ENCODE measurements at places on chromosomes 6 and 20.

DNA sequence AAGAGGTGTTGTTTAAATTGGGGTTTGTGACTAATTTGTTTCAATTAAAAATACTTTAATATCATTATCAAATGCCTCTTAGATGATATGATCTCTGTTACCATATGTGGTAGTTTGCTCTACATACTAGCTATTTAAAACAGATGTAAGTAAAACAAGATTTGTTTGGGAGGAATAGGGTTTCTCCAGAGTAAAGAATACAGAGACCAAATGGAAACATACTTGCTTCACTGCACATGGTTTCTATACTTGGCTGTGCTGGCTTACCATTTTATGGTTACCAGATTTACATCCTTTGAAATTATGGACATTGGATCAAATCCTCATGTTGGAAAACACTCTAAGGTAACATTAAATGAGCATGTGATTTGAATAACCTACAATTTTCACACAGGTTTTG lies 588.3 kb downstream of the CD109 start:
- DNase-seq, result no peak

DNA sequence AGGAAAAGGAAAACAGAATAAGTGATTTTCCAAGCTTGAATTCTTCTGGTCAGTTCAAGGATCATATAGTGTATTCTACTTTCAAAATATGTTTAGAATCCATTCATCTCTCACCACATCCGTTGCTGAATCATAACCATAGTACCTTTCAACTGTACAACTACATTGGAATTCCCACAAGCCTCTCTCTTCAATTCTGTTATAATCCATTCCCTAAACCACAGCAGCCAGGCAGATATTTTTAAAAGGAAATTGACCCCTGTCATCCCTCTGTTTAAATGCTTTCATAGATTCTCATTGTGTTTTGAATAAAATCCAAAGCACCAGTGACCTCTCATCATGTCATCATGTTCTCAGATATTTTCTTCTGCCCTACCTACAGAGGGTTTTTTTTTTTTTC lies 412.7 kb downstream of the GRIK2 start:
- peak; percentile 20 for DNase-seq

- no peak for DNase-seq
Observed at GRCh38 chr6:83371423-83371822, 59.4 kb downstream of the ME1 start.

- no peak for DNase-seq
Observed at GRCh38 chr6:51429017-51429712, 610.5 kb downstream of the TFAP2B start.

DNA sequence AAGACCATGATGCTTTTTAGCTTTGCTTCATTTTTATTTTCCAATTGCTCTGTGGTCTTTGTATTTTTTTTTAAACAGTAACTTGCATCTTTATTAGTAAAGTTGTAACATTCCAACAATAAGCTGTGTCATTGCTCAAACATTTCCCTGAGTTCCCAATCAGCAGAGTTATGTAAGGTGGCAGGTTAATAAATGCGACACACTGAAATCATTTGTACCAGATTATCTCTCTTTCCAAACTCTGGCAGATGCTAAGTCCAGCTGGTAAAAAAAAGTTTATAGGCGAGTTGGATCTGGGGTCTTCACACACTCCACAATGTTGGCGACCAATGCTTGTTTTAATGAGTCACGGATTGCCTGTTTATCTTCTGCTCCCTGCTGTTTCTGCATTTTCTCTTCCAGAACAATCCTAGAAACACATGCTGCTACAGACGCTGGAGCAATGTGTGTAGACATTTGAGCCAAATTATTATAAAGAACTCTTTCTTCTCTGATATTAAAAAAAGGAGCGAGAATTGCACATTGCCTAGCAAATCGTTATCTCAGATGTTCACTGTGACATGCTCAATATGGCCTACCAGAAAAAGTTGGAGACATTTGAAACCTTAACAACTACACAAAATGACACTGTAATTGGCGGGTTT lies 113.6 kb upstream of the IFNGR1 start:
- no peak for DNase-seq

- DNase-seq, result no peak
Observed at GRCh38 chr20:11880680-11881079, 37.0 kb upstream of the BTBD3 start.

DNA sequence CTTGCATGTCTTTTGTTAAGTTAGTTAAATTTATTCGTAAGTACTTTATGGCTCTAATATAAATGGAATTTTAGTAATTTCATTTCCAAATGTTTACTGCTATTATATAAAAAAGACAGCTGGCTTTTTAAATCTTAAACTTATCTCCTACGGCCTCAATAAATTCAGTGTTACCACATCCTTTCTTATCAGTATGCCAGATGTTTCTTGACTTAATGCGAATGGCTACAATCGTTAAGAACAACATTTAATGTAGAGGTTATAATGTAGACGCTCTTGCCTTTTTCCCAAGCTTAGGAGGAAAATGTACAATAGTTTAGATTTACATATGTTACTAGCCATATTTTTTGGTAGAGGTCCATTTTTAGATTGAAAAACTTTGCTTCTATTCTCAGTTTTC lies 659.4 kb downstream of the TENT5A start:
- DNase-seq, result no peak

GRCh38 chr6:139474145-139475108 lies 100.0 kb upstream of the CITED2 start:
- no peak for DNase-seq
